Stimulated activated CD4-positive, alpha-beta T cell treated with anti-CD3 and anti-CD28 coated beads, Interleukin-1b, Interleukin-23, amount 100 ng/mL, for 1 hour (primary cell): ENCODE measurements at places on chromosomes 3 and 15.

- DNase-seq, result no peak
Observed at GRCh38 chr3:193982258-193982659, 153.7 kb upstream of the HES1 start.

- no peak for DNase-seq
Observed at GRCh38 chr3:71721651-71722157, 3.5 kb downstream of the EIF4E3 start.

DNA sequence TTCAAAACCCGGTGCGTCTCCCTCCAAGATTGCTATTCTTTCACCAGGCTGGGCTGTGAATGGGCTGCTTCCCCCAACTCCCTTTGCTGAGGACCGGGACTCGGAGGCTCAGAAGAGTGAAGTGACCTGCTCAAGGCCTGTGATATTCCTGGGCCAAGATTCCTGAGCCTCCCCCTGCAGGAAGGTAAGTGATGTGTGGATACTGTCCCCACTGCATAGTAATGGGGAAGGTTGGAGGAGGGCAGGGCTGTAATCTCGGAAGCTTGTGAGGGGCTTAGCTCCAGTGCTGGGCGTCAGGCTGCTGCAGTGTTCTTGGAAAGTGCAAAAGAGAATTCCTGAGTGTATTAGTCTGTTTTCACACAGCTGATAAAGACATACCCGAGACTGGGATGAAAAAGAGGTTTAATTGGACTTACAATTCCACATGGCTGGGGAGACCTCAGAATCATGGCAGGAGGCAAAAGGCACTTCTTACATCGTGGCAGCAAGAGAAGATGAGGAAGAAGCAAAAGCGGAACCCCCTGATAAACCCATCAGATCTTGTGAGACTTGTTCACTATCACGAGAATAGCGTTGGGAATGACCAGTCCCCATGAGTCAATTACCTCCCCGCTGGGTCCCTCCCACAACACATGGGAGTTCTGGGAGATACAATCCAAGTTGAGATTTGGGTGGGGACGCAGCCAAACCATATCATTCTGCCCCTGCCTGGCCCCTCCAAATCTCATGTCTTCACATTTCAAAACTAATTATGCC is 67.6 kb downstream of the EFCAB12 start:
- no peak for DNase-seq

GRCh38 chr3:146466604-146467003 is 2.8 kb downstream of the PLSCR2 start:
- no peak for DNase-seq

DNA sequence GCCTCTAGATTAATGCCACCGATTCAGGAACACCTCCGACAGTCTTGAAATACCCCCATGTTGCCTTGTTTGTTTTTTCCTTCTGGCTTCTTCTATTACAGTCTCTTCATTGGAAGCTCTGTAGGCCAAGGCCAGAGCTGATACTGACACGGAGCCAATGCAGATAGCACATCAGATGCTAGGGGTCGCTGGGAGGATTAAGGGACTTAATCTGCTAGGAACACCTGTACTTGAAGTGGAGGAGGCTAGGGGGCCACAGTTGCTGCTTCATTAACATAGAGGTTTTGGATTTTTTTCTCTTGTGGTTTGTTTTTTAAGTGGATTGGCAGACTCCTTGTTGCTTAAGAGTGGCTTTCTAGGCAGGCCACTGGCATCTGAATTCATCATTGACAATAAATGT is 49.6 kb downstream of the PARP14 start:
- no peak for DNase-seq

- no peak for DNase-seq
Observed at GRCh38 chr15:87962428-87962827, 294.1 kb downstream of the NTRK3 start.

GRCh38 chr3:126269354-126269753 is 87.9 kb downstream of the KLF15 start:
- no peak for DNase-seq

DNA sequence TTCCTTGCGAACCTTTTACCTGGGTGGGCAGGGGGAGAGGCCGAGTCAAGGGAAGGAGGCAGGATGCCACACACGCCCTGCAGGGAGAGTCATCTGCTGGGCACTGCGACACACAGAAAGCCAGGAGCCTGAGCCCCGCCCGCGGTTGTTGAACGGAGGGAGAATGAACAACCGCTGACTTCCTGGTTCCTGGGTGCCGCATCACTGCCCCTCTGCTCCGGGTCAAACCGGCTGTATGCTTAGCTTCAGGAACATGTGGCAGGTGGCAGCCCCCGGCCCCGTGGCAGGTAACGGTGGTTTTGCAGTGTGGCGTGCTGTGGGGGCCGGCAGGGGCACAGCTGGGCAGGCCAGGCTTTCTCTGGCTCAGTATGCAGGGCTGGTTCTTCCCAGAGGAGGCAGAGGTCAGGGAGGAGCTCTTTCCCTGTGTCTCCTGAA is 33.4 kb downstream of the APBA2 start:
- DNase-seq, result no peak

- DNase-seq, result no peak
Observed at GRCh38 chr3:89227218-89227617, 119.8 kb downstream of the EPHA3 start.

GRCh38 chr3:15768421-15769255 is 29.1 kb downstream of the ANKRD28 start:
- no peak for DNase-seq

- DNase-seq, result no peak
Observed at GRCh38 chr3:132660811-132661070, 612 bp downstream of the UBA5 start.

DNA sequence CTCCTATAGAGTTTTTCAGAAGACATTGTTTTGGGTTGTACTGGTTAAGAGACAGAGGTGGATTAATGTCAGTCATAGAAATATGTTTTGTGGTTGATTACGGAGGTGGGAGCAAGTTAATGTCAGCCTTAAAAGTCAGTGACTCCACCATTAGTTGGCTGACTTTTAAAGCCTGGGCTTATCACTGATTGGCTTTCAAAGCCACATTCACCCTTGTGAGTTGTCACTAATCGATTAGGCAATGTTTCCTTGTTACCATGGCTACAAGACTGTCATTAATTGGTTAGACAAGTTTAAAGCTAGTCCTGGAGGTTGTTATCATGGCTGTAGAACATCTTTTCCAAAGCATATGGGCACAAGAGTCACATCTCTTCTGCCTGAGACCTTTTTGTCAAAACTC is 73.0 kb downstream of the NEO1 start:
- no peak for DNase-seq

DNA sequence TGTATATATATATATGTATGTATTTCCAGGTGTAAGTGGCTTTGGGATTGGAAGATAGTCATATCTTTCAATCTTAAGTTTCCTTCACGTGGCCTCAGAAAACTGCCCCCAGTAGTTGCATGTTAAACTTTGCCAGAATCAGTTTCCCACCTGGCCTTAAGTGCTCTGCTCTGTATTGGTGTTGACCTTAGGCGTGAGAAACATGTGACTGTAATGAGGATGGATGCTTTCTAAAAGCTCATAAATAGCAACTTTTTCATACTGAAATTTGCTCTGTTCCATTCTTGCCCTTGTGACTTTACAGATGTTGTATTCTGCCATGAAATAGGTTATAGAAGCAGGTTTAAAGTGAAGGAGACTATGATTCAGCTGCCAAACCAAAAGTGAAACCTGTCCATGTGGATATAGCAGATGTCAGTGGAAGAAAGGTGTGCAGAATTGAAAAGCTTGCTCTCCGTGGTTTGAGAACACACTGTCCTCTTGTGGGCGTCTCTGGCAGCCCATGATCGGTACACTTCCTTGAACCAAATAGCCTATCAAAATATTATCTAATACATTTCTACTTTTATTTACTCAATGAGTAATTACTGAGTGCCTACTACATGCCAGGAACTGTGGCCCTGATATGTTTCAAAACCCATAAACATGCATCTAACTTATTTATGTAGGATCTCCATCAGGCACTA is 15.8 kb downstream of the SCG5 start:
- no peak for DNase-seq

GRCh38 chr3:4885316-4885715 is 93.9 kb upstream of the BHLHE40 start:
- no peak for DNase-seq

- no peak for DNase-seq
Observed at GRCh38 chr3:55828712-55829111, 341.6 kb upstream of the WNT5A start.

DNA sequence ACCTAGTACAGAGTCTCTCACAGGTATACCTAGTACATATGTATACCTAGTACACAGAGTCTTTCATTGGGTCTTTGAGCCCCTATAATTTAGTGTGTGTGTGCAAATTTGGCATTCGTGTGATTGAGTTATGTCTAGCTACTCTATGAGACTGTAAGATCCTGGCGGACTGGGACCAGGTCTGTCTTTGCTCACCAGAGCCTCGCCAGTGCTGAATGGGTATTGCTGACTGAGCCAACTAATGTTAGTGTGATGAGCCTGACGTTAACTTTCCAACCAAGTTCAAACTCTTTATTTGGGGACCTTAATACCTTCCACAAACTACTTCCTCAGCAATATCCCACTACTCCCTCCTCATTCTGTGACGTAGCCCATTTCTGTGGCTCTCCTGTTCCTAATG is 35.6 kb downstream of the SETMAR start:
- DNase-seq, result no peak

- no peak for DNase-seq
Observed at GRCh38 chr15:60627298-60627943, 148.5 kb upstream of the ICE2 start.

GRCh38 chr3:43843386-43843785 is 152.6 kb downstream of the ABHD5 start:
- DNase-seq, result no peak

- no peak for DNase-seq
Observed at GRCh38 chr3:70358978-70359580, 46.6 kb upstream of the MDFIC2 start.

GRCh38 chr3:39937874-39938273 is 128.5 kb downstream of the MYRIP start:
- DNase-seq, result no peak

DNA sequence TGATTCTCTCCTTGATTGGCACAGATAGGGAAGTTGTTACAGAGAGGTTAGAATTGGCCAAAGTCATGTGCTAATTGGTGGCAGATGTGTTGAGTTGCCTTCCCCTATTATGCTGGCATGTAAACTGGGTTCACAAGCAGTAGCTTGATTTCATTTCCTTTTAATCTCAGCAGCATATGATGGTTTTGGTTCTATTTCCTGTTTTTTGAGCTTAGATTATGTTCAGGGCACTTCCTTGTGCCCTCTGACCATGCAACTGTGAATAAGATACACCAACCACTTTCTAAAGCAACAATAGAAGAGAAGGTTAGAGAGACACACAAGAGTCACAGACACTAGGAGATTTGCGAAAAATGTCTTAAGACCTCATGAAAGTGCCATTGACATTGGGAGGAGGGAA is 16.5 kb downstream of the HPS3 start:
- no peak for DNase-seq

- DNase-seq, result no peak
Observed at GRCh38 chr3:30457081-30457480, 149.3 kb upstream of the TGFBR2 start.

DNA sequence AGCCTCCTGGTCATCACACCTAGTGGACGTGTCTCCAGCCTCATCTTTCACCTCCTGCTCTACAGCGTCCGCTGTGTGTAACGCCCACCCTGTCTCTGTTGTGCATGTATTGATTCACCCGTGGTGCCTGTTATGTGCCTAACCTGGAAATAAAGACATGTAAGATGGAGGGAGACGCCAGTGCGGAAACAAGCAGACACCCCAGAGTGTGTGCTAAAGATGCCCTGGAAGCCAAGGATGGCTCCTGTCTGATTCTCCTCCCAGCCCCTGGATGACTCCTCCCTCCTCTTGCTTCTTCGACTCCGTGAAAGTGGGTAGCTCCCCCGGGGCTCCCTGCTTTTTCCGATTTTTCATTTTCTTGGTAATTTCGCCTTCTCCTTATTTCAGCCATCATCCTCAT is 241.8 kb downstream of the ADAMTS17 start:
- no peak for DNase-seq

GRCh38 chr15:68525815-68526214 is 53.0 kb upstream of the CORO2B start:
- DNase-seq, result no peak

DNA sequence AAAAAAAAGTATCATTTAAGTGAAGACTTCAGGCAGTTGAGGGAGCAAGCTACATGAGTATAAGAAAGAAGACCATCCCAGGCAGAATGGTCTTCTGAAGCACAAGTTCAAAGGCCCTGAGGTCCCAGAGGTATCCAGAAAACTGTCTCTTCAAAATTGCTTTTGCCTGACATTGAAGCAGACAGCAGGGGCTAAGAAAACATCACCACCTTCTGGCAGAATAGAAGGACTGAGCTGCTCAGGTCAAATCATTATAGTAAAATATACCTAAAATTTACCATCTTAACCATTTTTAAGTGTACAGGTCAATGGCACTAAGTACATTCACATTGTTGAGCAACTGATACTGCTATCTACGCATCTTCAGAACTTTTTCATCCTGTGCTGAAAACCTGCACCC is 16.4 kb downstream of the GPR160 start:
- DNase-seq, result no peak

DNA sequence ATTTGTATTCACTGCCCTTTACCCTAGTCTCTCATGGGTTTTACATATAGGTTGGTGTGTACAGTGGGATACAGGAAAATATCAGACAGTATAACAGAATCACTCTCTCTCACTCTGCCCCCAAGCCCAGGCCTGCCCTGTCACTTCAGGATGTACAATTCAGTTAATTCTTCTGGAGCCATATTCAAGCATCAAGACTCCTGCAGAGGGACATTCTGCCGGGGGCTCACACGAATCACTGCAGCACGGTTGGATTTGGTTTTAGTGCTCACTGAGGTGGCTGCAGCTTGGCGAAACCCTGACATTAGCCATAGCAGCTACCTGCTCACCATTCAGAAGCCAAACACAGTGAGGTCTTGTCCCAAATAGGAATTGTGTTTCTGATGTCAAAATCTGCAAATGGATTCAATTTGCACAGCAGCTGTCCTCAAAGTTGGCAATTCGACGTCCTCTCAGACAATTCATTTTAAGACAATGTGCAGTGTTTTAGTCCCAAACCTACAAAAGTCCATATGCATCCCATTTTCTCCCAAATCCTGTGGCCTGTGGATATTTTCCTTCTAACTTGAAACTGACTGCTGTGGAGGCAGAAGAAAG is 82.9 kb downstream of the CHSY1 start:
- DNase-seq, result no peak

- no peak for DNase-seq
Observed at GRCh38 chr3:81761904-81762580, 597 bp upstream of the GBE1 start.

- DNase-seq, result no peak
Observed at GRCh38 chr3:65080432-65080831, 392.6 kb upstream of the ADAMTS9 start.

- no peak for DNase-seq
Observed at GRCh38 chr3:128801779-128802380, 75.9 kb downstream of the RAB7A start.

- DNase-seq, result no peak
Observed at GRCh38 chr3:145807990-145808389, 353.0 kb downstream of the PLOD2 start.

DNA sequence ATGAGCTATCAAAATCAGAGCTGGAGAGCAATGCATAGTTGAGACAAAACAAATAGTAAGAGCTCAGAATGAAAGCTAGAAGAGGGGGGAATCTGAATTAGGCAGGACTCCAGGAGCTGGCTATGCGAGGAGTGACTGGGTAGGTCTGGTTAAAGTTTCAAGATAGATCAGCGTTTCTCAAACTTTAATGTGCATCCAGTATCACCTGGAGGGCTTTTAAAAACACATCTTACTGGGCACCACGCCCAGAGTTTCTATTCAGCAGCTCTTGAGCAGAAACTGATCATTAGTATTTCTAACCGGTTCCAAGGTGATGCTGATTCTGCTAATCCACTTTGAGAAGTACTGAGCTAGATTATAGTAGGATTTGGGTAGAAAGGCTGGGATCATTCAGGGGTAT is 96.2 kb upstream of the ACP3 start:
- DNase-seq, result no peak

GRCh38 chr15:42135351-42135750 is 21.1 kb downstream of the PLA2G4F start:
- DNase-seq, result no peak
